ENCODE measurements at places on chromosomes 4 and X.

- DNase-seq: no peak
These were observed 34.4 kb upstream of the CENPU start for GRCh38 chr4:184768296-184768695.

- no peak for DNase-seq
These were observed 151.5 kb downstream of the CORIN start for GRCh38 chr4:47686294-47686872.

- no peak for DNase-seq
These were observed 51.2 kb upstream of the HOPX start for GRCh38 chr4:56732301-56732700.

- DNase-seq: no peak
These were observed 158.0 kb downstream of the CBLL2 start for GRCh38 chrX:22430701-22431100.

GRCh38 chr4:52945326-52945898 lies 83.3 kb downstream of the RASL11B start:
- no peak for DNase-seq

GRCh38 chr4:138401334-138401733 lies 159.2 kb upstream of the SLC7A11 start:
- DNase-seq: no peak

DNA sequence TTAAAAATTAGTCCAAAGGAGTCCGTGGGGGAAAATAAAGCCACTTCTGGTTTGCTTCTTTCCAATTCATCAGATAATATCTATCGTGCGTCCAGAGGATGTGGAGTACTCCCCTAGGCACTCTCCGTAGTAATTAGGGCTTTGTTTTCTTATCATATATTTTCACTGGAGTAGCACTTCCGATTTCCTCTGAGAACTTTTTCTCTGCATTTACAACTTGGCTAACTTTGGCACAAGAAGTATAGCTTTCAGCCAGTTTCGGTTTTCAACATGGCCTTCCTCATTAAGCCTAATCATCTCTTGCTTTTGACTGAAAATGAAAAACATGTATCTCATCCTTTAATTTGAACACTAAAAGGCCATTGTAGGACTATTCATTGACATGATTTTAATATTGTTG lies 80.5 kb downstream of the CASP3 start:
- DNase-seq: no peak

- DNase-seq: no peak
These were observed 494.6 kb upstream of the ATOH1 start for GRCh38 chr4:93334003-93334402.

- DNase-seq: no peak
These were observed 271.5 kb downstream of the NR3C2 start for GRCh38 chr4:148170408-148171365.

DNA sequence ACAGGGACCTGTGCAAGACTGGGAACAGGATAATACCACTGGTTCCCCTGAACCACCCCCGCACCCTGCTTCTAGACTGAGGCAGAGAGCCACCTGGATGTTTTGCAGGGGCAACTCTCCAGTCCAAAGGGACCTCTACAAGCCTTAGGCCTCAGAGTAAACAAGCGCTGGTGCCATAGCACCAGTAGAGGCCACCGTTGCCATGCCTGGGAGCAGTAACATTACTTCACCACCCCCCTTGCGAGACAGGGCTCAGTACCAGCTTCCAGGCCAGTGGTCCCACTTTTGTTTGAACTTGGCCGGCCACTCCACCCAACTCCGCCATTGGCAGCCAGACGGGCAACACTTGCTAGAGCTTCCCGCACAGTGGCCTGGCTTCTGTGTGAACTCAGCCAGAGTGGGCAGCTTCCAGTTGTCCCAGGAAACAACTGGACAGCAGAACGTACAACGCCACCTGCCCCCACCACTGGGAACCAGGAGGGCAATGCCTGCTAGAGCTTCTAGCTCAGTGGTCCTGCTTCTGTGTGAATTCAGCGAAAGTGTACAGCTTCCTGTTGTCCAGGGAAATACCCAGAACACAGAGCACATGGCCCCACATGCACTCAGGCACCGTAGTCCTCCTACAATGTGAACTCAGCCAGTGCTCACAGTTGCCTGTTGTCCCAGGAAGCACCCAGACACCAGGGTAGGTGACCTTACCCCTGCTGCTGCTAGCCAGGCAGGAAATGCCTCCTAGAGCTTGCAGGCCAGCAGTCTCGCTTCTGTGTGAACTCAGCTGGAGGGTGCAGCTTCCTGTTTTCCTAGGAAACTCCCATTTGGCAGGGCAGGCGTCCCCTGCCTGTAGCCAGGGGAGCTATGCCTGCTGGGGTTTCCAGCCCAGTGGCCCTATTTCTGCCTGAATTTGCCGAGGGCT lies 39.9 kb upstream of the PCDH19 start:
- no peak for DNase-seq

DNA sequence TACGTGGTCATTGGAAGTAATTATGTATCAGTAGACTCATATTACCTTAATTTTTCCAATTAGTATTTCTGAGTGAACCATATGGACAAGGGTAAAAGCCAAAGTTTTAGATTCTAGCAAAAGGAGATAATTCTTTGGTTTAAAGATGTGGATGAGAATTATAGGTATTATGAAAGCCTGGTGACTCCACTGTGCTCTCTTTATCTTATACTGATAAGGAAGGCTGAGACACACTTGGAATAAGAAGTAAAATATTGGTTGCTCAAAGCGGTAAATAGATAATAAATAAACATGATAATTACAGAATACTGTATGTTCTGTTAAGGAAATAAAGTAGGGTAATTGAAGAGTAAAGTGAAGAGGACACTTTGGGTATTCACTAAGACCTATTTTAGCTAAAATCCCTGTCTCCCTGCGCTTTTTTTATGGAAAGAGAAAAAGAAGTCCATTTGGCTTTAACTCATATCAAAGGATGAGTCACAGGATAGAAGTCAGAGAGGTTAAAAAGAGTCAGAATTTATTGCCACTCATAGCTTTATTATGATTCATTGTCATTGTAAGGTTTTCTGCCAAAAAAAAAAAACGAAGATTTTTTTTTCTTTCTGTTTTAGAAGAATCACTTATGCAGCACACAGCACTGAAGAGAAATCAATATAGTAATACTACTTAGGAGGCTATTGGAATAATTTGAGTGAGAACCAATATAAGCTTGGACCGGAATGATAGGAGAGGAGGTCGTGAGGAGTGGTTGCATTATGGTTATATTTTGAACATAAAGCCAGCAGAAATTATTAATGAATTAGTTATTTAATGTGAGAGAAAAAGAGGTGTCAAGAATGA lies 2463.1 kb downstream of the ARAP2 start:
- peak; percentile 43 for DNase-seq

DNA sequence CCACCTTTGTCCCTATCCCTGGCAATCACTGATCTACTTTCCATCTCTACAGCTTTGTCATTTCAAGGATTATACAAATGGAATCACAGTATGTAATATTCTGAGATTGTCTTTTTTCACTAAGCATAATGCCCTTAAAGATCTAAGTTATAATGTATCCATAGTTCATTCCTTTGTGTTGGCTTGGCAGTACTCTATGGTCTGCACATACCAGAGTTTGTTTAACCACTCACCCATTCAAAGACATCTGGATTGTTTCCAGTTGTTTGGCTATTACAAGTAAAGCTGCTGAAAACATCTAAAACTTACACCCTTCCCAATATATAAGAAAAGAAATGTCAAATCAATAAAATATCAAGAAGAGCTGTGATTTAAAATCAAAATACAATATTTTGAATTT lies 26.0 kb upstream of the AWAT1 start:
- no peak for DNase-seq

DNA sequence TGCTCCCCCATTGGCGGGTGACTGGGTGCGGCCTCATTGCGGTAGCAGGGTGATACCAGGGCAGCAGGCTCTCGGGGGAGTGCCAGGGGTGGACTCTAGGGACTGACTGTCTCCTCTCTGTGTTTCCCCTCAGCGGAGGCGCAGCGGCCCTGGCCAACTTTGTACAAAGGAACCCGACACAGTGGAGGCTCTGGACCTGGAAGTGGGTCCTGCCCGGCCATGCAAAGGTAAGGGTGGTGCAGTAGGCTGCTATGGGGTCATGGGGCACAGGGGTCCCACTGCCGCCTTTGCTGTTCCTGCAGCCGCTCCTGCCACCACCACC lies 16.3 kb downstream of the SULT1B1 start:
- DNase-seq: no peak

DNA sequence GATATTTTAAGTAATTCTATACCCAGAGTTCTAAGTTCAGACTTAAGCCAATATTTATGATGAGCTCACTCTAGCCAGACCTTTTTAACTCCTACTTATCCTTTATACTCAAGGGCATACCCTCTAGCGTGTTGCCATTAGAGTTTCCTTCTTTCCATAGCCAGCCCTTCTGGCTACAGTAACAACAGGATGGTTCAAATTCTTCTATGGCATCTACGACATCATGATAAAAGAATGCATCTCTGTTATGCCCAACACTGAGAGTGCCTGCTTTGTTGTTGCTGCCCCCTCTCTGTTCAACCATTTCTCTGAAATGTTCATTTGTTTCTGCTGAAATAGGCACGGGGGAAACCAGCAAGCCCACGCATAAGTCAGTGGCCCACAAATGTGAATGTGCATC lies 104.5 kb downstream of the UBE2NL start:
- no peak for DNase-seq

- no peak for DNase-seq
These were observed 107.2 kb upstream of the NALF2 start for GRCh38 chrX:69396916-69397315.

DNA sequence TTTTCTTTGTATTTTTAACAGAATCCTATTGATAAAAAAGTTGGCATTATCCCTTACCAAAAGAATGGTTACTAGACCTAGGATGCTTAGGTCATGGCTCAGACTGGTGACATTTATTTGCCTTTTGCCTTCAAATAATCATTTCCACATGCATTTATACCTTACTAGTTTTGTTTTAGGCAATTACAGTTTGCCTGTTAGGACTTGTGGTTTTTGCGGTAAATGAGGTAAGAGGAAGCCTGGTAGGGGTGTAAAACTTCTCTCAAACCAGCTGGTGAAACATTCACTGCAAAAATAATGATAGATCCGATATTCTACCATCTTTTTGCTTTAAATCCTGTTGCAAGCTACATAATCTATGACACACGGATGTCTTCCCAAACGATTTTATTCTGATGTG lies 12.1 kb downstream of the LAMP2 start:
- peak; percentile 42 for DNase-seq

GRCh38 chr4:40058854-40059253 lies 2.2 kb downstream of the N4BP2 start:
- DNase-seq: no peak

GRCh38 chr4:165612936-165613335 lies 234.1 kb downstream of the CPE start:
- DNase-seq: no peak

DNA sequence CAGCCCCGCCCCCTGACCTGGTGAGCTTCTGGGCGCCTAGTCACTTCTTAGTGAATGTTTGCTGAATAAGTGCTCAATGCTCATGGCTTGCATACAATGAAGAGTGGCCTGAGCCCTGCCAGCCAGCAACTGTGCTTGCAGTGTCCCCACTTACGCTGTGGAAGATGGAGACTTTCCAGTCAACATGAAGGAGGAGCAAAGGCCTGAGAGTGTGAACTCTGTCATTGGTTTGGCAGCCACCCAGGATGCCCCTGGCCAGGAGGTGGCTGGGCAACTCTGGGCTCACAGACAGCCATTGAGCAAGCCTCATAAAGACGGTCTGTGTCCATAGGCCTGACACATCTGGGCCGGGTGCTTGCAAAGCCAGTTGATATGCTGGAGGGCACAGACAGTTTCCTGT lies 72.1 kb upstream of the MAMLD1 start:
- DNase-seq: no peak

DNA sequence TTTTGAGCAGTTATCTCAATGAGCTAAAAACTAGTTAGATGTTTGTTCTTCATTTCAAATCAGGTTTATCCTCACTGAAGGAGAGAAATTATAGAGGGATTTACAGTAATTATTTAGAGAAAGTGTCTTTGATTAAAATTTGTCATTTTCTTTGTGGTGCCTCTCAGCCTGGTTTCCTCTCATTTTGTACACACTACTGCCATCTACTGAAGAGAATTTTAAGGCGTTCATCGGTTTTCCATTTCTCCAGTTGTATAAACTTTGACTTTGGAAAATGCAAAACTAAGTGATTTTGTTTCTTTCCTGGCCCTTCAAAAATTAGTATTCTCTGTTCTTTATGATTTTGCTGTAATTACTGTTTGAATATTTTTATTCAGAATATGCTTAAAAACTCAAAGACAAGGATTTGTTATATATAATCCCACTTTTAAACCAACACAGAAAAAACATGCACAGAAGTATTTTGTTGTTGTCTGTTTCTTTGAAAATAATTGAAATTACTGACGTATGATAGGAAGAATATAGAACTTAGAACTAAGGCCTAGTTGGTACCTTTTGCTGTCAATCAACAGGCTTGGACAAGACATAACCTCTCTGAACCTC lies 34.4 kb upstream of the ANXA3 start:
- DNase-seq: no peak

DNA sequence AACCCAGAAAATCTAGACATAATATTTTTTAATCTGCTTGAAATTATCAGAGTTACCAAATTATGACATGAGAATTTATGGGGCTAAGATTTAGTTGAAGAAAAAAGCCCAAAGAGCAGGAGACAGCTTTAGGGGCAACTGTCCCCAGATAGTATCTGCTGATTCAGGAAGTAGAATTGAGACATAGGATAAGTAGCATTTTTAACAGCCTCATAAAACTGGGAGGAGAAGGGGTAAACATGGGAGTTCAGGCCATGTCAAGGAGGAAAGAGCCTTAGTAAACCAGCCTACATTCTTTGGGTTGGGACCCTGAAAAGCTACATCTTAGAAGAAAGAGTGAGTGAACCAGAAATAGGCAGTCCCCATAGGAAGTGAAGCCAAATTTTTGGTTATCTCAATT lies 9.7 kb upstream of the RAB28 start:
- DNase-seq: no peak

GRCh38 chrX:9635803-9636202 lies 129.8 kb downstream of the GPR143 start:
- no peak for DNase-seq
